Neural progenitor cell (in vitro differentiated cells): ENCODE measurements at places on chromosomes 4 and X. TPM values are rescaled to one million over a fixed set of nuclear protein-coding genes. Genes with fewer than 3 reads are reported as not detected.

DNA sequence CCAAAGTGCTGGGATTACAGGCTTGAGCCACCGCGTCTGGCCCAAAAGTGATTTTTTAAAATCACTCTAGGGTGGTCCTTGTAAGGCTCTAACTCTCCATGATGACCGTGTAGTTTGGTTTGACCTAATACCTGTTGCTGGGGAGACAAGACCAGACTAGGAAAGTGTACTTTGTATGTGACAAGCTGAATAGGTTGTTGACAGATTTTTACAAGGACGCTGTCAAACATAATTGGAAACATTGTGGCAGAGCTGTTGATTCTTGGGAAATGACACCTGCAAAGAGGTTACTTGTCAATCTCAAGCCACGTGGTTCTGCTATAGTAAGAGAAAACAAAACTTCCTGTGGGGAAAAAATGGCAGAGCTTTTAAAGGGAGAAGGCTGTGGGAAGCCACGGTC is 802.4 kb upstream of the HS3ST1 start:
- no peak for DNase-seq

The TEX13C gene
- not detected in 2 replicates for total RNA-seq

GRCh38 chr4:120299631-120300030 is 233.0 kb upstream of the MAD2L1 start:
- DNase-seq = no peak

- DNase-seq = peak; percentile 18
Measured at GRCh38 chr4:125283707-125284279, 31.0 kb upstream of the FAT4 start.
